ENCODE measurements at places on chromosomes 12 and 14. TPM values are rescaled to one million over a fixed set of nuclear protein-coding genes. Genes with fewer than 3 reads are reported as not detected.

GRCh38 chr14:49942090-49942489 is 49.2 kb downstream of the ARF6 start:
- no peak for DNase-seq

DNA sequence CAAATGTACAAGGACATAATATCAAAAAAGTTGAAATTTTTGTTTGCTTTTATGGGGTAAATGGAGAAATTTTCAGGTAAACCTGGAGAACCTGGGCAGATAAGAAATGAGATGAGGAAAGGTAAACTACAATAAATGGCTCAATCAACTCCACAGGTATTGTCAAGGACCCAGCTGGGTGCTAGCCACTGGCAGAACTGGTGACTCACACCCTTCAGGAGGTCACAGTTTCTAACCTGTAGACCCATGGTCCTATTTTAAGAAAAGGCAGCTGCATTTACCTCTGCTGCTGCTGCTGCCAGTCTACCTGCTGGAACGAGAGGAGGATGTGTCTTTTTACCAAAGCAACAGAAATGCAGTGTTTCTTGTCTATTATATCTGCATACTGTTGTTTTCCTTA is 226.6 kb downstream of the ALG10B start:
- no peak for DNase-seq

GRCh38 chr12:27535318-27535717 is 11.3 kb downstream of the PPFIBP1 start:
- no peak for DNase-seq

GRCh38 chr14:51657762-51658161 is 6.1 kb downstream of the FRMD6 start:
- DNase-seq, result no peak

DNA sequence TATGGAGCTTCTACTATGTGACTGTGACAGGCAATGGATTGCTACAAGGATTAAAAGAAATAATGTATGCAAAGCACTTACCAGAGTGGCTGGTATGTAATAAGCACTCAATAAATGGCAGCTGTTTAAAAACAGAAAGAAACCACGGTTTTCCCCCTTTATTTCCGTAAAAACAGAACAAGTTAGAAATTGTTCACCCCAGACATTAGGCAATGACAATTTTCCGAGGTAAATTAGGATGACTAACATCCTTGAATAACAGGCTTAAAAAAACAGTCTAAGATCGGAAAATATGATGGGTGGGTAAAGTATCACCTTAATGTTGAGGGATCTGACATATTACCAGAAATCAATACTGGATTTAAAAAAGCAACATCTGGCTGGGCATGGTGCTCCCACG is 20.9 kb upstream of the CNIH1 start:
- DNase-seq, result no peak

DNA sequence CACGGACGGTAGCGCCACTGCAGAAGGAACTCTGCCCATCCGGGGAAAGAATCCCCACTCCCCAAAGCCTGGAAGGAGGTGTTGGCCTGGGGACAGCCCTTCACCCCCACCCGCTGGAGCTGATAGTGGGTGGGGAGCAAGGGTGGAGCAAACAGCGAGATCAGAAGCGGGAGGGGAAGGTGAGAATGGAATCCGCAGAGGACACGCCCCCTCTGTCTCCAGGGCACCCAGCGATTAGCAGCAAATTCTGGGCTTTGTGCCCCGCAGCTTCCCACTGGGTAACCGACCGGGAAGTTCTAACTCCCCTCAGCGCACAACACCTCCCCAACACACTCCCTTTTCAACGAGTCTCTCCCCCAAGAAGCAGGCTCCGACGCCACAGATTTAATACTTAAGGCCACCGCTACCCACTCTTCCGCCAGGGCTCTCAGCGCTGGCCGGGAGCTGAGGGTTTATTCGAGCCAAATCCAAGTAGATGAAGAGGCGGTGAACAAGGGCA is 1.4 kb downstream of the SLC25A29 start:
- peak; percentile 59 for DNase-seq

The COQ10A gene
- total RNA-seq, result 25.1 TPM

The ZNF891 gene
- 0.52 TPM for total RNA-seq
